ENCODE measurements at places on chromosomes 5 and 9. TPM values are rescaled to one million over a fixed set of nuclear protein-coding genes. Genes with fewer than 3 reads are reported as not detected.

DNA sequence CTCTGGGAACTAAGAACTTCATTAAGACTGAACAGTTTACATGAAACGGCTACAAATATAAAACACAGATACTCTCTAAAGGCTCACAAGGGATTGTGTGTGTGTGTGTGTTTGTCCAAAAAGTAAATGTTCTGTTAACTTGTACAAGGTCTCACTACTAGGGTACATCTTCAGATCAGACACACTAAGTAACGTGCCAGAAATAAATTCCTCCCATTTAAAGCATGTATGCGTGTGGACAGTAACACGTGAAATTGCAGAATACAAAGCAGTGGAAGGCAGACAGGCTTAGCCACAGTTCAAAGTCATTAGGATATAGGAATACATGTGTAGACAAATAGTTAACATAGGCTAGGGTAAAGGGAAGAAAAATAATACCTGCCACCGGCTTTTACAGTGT is 1.8 kb downstream of the BNC2 start:
- DNase-seq = no peak
- peak overlapping the region; percentile 90 for H3K4me3 ChIP-seq
- H3K27ac ChIP-seq = peak overlapping the region; percentile 88
- H3K36me3 ChIP-seq = no peaks in the 10 kb centered on the region
- no peaks in the 10 kb centered on the region for H3K27me3 ChIP-seq

PAM gene
- total RNA-seq = 253 TPM

- DNase-seq = no peak
- H3K36me3 ChIP-seq = no peaks in the 10 kb centered on the region
- H3K4me1 ChIP-seq = no peaks in the 10 kb centered on the region
Measured at GRCh38 chr5:108672639-108673038, 75.1 kb upstream of the FER start.

DNA sequence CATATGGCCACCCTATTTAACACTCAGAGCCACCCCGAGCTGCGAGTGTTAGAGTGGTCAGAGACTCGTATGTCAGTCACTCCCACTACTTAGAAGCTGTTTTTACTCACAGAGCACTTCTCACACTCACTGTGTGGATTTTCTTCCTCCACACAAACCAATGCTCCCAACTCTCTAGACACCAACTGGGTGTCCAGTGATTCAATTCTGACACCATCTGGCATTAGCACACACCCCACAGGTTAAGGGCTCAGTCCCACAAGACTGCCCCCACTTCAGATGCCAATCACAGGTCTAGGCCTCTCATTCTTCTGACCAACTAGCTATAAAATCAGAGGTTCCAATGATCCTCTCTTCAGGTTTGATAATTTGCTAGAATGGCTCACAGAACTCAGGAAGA is 174.8 kb downstream of the FANCC start:
- no peaks in the 10 kb centered on the region for H3K36me3 ChIP-seq
- peaks cover 14% of the 10 kb centered on the region for H3K4me1 ChIP-seq
- no peak overlapping the region for H3K4me3 ChIP-seq
- no peak for DNase-seq
- H3K27ac ChIP-seq = peak overlapping the region; percentile 49
- no peaks in the 10 kb centered on the region for H3K27me3 ChIP-seq

CTNND2 gene
- 1.9 TPM for total RNA-seq

GDNF gene
- total RNA-seq = 8.9 TPM

DNA sequence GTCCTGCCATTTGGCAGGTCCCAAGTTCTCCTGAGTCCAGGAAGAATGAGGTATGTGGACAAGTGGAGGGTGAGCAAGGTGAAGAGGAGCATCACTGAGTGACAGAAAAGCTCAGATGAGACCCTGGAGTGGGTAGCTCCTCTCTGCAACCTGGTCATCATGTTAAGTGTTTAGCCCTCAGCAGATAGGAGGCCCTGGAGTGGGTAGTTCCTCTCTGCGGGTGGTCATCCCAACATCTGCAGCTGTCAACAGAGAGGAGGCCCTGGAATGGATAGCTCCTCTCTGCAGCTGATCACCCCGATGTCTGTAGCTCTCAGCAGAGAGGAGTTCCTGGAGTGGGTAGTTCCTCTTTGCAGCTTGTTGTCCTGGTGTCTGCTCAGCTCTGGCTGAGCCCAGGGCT is 48.4 kb downstream of the NDUFAF2 start:
- DNase-seq = no peak
- no peak overlapping the region for H3K4me3 ChIP-seq
- H3K27ac ChIP-seq = no peak overlapping the region
- H3K4me1 ChIP-seq = no peaks in the 10 kb centered on the region
- no peaks in the 10 kb centered on the region for H3K36me3 ChIP-seq

DNA sequence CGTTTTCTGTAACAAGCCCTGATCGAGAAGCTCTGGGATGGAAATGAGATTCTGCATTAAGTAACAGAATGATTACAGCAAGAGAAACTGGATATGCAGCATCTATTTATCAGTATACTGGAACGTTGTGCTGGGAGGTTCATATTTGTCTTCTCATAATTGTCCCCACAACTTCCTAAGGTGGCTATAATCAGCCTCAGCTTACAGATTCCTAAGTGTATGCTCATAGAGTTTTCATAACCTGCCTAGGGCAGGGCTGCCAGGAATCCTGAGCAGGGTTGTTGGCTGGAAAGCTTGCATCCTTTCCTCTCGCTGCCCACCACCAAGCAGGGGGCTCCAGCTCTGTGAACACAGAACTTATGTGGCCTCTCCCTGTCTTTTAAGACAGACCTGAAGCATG is 70.2 kb downstream of the FNBP1 start:
- H3K27me3 ChIP-seq = no peaks in the 10 kb centered on the region
- H3K4me3 ChIP-seq = no peak overlapping the region
- peaks cover 33% of the 10 kb centered on the region for H3K4me1 ChIP-seq
- DNase-seq = peak; percentile 45

TMEM232 gene
- 2.5 TPM for total RNA-seq

PLAC8L1 gene
- total RNA-seq = not detected

- H3K27ac ChIP-seq = peak overlapping the region; percentile 24
- no peaks in the 10 kb centered on the region for H3K36me3 ChIP-seq
- H3K4me3 ChIP-seq = no peak overlapping the region
- DNase-seq = no peak
Measured at GRCh38 chr9:112069318-112070169, 105.6 kb downstream of the SUSD1 start.

ARID3C gene
- not detected for total RNA-seq

SLC36A3 gene
- total RNA-seq = not detected

GRCh38 chr5:144548936-144549335 is 378.3 kb downstream of the KCTD16 start:
- H3K36me3 ChIP-seq = no peaks in the 10 kb centered on the region
- H3K4me1 ChIP-seq = no peaks in the 10 kb centered on the region
- no peak overlapping the region for H3K27ac ChIP-seq
- H3K4me3 ChIP-seq = no peak overlapping the region

DNA sequence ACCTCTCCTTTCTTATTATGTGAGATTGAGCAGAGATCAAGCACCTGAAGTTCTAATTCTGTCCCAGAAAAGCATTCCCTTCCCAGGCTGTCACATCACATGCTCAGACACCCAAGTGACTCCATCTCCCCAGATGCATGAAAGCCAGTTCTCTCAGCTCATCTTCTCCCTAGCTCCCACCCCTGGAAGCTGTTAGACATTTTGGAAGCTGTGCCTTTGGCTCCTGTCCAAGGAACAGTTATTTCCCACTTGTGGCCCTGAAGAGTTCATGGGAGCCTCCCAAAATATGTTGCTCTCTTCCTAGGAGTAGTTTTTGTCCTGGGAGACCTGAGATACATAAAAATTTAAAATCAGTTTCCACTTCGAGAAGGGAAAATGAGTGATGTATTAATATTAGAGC is 161.4 kb upstream of the GAS1 start:
- no peak overlapping the region for H3K4me3 ChIP-seq
- H3K27me3 ChIP-seq = no peaks in the 10 kb centered on the region
- peak overlapping the region; percentile 27 for H3K27ac ChIP-seq
- no peak for DNase-seq
- H3K36me3 ChIP-seq = no peaks in the 10 kb centered on the region
- H3K4me1 ChIP-seq = peaks cover 21% of the 10 kb centered on the region

ORM2 gene
- not detected for total RNA-seq

GRCh38 chr5:99005506-99005905 is 76.7 kb upstream of the CHD1 start:
- no peaks in the 10 kb centered on the region for H3K27me3 ChIP-seq
- DNase-seq = no peak
- no peak overlapping the region for H3K27ac ChIP-seq

GRCh38 chr9:35619800-35620158 is 1.6 kb upstream of the CD72 start:
- no peak overlapping the region for H3K4me3 ChIP-seq
- no peak for DNase-seq

DNA sequence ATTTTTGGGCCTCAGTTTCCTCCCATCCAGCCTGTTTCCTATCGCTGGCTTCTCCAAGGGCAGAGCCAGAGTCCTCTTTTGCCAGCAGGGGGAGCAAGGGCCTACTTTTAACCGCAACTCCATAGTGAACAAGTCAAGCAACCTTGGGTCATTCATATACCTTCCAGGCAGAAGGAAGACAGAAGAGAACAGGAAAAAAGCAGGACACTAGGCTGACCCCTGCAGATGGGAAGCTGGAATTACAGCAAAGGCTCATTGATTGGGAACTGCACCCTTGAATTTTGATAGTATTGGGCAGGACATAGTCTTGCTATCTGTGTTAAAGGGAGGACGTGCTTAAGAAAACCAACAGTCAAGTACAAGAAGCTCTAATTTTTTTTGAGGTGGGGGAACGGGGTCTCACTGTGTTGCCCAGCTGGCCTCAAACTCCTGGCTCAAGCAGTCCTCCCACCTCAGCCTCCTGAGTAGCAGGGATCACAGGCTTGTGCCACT is 30.1 kb downstream of the QRFP start:
- no peak overlapping the region for H3K27ac ChIP-seq
- peaks cover 77% of the 10 kb centered on the region for H3K36me3 ChIP-seq
- no peaks in the 10 kb centered on the region for H3K27me3 ChIP-seq
- DNase-seq = peak; percentile 82
- no peaks in the 10 kb centered on the region for H3K4me1 ChIP-seq
- H3K4me3 ChIP-seq = no peak overlapping the region

DNA sequence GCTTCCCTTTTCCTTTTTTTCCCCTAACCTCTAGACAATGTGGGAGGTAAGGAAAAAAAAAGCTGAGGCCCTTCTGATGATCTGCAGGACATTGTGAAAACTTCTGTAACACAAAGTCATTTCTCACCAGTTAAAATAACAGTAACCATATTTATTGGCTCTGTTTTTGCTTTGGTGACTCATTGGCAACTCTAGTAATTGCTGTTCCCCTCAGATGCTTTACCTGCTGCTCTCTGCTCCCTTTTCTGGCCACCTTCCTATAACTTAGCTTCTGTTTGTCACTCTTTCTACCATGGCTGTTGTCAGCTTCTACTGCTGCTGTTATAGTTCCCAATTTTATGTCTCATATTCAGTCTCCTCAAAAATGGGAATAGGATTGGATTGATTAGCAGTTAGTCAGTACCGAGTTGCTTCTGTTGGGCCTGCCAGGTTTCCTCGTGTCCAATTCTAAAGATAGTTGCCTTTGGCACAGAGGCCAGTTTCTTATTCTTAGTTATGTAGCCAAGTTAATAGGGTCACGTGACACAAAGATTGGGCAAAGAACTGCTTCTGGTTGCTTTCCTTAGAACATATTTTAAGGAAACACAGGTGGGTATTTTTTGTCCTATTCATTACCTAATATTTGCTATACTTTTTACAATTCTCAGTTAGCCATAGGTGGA is 16.8 kb downstream of the SCAMP1 start:
- no peak for DNase-seq
- H3K27me3 ChIP-seq = no peaks in the 10 kb centered on the region
- H3K27ac ChIP-seq = peak overlapping the region; percentile 1
- H3K36me3 ChIP-seq = no peaks in the 10 kb centered on the region

DNA sequence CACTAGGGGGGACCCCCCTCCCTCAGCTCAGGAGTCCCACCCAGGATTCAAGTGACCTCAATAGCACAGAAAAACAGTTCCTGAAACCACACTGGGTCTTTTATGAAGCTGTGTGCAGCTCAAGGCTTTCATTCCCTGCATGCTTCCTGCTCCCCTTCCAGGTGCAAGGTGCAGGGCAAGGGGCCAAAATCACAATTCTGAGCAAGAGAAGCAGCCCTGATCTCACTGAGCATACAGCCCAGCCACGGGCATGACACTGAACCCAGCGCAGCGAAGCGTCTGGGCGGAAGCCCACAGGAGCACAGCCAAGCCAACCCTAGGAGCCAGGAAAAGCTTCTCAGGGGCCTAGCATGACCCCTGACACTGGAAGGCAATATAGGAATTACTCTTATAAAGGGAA is 62.9 kb downstream of the IRX2 start:
- no peak overlapping the region for H3K27ac ChIP-seq
- H3K4me3 ChIP-seq = no peak overlapping the region
- H3K4me1 ChIP-seq = no peaks in the 10 kb centered on the region
- H3K27me3 ChIP-seq = no peaks in the 10 kb centered on the region

- no peak overlapping the region for H3K4me3 ChIP-seq
- no peak for DNase-seq
- H3K27me3 ChIP-seq = no peaks in the 10 kb centered on the region
- H3K36me3 ChIP-seq = no peaks in the 10 kb centered on the region
Measured at GRCh38 chr5:162107591-162107990, 40.0 kb downstream of the GABRG2 start.

- H3K4me1 ChIP-seq = peaks cover 68% of the 10 kb centered on the region
- peak overlapping the region; percentile 32 for H3K27ac ChIP-seq
- H3K4me3 ChIP-seq = no peak overlapping the region
- no peaks in the 10 kb centered on the region for H3K36me3 ChIP-seq
- DNase-seq = no peak
Measured at GRCh38 chr5:59540366-59540765, 353.2 kb downstream of the PDE4D start.

ANGPTL2 gene
- total RNA-seq = 50.5 TPM

DNA sequence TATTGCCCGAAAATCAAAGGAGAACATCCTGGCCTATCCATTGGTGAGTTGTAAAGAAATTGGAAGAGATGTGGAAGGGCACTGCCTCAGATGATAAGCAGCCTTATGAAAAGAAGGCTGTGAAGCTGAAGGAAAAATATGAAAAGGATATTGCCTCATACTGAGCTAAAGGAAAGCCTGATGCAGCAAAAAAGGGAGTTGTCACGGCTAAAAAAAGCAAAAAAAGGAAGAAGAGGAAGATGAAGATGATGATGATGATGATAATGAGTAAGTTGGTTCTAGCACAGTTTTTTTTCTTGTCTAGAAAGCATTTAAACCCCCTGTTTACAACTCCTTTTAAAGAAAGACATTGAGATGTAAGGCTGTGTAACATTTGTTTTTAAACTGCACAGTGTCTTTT is 59.8 kb upstream of the ZBED3 start:
- no peak overlapping the region for H3K4me3 ChIP-seq
- H3K27ac ChIP-seq = no peak overlapping the region
- no peak for DNase-seq
- no peaks in the 10 kb centered on the region for H3K4me1 ChIP-seq

SPAAR gene
- total RNA-seq = 1.1 TPM

GRCh38 chr9:129458663-129459546 is 162.0 kb downstream of the C9orf50 start:
- peak overlapping the region; percentile 95 for H3K27ac ChIP-seq
- no peaks in the 10 kb centered on the region for H3K27me3 ChIP-seq
- peaks cover 58% of the 10 kb centered on the region for H3K4me1 ChIP-seq
- no peaks in the 10 kb centered on the region for H3K36me3 ChIP-seq
- peak; percentile 86 for DNase-seq
